ENCODE measurements at places on chromosomes 5 and 9.

DNA sequence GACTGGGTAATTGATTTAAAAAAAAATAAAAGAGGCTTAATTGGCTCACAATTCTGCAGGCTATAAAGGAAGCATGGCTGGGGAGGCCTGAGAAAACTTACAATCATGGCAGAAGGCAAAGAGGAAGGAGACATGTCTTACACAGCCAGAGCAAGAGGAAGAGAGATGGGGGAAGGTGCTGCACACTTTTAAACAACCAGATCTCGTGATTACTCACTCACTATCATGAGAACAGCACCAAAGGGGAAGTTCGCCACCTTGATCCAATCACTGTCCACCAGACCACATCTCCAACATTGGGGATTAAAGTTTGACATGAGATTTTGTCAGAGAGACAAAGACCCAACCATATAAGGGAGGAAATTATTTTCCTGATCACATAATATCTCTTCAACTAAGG lies 138.8 kb upstream of the NR4A3 start:
- DNase-seq, result no peak

GRCh38 chr5:116343961-116344360 lies 230.7 kb downstream of the SEMA6A start:
- no peak for DNase-seq

DNA sequence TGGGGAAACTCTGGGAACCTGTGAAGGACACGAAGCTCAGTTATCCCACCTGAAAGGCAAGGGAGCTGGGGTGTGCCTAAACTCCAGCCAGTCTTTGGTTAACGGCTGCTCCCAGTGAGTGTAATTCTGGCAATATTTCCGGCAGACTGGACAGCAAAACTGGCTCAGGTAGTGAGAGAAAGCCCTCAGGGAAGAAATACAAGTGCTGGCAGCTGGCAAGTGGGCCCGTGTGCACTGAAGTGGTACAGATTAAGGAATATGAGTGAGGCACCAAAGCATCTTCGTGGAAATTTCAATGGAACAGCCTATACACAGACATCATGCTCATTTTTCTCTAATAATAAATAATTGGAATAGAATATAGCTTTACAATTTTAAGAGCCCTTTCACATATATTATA lies 56.2 kb downstream of the ABHD17B start:
- no peak for DNase-seq

- no peak for DNase-seq
These were observed 7.5 kb downstream of the CATSPER3 start for GRCh38 chr5:134975078-134975715.

GRCh38 chr5:128649192-128649591 lies 111.1 kb upstream of the FBN2 start:
- no peak for DNase-seq

GRCh38 chr5:100430268-100431195 lies 104.6 kb upstream of the FAM174A start:
- DNase-seq, result peak; percentile 7

GRCh38 chr5:40733434-40733833 lies 22.3 kb downstream of the TTC33 start:
- no peak for DNase-seq

DNA sequence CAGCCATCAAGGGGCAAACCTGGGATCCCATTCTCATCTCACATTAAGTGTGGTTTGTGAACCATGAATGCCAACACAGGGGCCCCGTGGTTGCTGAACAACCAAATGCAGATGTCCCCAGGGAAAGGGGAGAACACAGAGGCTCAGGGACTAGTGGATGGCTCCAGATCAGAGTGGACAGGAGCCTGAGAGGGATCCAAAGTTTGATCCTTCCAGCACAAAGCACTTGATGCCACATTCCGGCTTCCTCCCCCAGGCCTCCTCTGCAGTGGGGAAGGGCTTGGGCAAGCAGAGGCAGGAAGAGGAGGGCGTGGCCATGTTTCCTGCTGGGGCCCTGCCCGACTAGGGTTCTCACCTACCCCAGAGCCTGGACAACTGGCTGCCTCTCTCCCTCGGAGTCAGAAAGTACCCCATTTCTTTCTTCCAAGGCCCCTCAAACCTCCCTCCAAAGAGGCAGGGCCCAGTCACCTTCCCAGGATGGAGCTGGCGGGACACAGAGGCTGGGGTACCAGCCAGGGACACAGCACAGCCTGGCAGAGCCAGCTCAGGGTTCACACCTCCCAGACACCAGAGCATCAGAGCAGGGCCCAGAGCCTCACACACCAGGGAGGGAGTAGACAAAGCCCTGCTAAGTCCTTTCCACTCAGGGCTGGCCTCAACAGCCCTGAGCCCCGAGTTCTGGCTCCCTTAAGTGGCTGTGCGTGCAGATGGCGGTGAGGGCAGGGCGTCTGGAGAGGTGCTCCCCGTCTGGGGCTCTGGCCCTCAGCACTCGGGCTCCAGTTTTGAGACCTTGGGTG lies 4.3 kb upstream of the RNF44 start:
- no peak for DNase-seq

DNA sequence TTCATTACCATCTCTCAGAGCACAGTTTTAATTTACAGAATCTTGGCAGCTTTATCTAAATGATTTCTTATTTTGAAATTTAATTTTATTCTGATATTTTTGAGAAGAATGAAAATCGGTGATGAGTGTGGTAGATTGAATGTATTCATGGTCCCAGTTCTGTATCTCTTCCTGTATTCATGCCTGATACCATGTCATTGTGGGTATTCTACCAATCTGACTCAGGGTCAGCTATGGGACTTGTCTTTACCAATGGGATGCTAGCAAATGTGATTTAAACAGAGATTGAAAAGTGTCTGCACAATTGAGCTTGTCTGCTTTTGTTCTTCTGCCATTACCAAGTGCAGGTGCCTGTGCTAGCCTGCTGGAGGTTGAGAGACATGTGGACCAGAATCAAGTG lies 17.8 kb upstream of the ZNF618 start:
- no peak for DNase-seq

DNA sequence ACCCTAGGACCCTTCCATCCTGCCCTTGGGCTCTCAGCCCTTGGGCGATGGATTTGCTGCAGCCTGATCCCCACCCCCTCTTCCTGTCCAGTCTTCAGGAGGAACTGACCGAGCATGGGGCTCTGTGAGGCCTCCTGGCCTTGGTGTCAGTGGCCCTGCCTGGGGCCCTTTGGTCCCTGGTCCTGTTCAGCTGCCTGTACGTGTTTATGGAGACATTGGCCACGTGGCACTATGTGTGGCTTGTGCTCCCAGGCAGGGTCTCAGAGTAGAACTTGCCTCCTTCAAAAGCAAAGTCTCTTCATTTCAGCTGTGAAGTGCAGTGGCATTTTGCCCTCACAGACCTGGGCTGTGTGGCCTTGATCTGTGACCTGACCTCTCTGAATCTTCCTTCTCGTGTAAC lies 11.1 kb downstream of the FCN2 start:
- no peak for DNase-seq

DNA sequence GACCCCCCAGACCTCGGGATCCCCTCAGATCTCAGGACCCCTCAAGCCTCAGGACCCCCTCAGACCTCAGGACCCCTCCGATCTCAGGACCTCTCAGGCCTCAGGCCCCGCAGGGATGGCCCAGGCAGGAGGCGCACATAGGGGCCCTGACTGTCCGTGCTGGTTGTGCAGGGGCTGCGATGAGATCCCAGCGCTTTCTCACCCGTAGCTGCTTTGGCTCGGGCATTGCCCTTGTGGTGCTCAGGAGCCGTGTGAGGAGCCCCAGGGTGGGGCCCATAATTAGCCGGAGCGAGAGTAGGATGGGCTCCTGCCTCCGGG lies 680 bp upstream of the LPCAT1 start:
- no peak for DNase-seq

GRCh38 chr9:84708400-84708799 lies 38.9 kb downstream of the NTRK2 start:
- no peak for DNase-seq

DNA sequence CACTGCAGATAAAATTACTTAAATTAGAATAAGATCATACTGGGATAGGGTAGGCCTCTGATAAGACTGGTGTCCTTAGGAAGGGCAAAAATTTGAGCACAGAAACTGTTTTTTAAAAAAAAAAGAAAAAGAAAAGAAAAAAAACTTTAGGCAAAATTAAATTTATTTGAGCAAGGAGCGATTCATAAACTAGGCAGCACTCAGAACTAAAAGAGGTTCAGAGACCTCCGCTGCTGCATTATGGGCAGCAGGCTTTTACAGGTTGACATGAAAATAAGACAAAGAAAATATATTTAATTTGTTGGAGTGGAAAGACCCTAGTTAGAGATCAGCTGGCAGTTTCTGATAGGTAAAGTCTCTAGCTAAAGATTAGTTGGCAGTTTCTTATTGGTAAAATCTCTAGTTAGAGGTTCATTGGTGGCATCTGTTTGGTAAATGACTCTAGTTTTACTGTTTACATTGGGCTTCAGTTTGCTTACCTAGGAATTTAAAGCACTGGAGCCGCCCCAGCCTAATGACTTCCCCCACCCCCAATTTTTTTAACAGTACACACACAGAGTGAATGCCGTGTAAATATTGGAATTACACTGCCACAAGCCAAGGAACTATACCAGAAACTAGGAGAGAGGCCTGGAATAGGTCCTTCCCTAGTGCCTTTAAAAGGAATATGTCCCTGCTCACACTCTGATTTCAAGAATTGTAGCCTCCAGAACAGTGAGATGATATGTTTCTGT lies 4.5 kb upstream of the PLPP6 start:
- DNase-seq, result no peak

DNA sequence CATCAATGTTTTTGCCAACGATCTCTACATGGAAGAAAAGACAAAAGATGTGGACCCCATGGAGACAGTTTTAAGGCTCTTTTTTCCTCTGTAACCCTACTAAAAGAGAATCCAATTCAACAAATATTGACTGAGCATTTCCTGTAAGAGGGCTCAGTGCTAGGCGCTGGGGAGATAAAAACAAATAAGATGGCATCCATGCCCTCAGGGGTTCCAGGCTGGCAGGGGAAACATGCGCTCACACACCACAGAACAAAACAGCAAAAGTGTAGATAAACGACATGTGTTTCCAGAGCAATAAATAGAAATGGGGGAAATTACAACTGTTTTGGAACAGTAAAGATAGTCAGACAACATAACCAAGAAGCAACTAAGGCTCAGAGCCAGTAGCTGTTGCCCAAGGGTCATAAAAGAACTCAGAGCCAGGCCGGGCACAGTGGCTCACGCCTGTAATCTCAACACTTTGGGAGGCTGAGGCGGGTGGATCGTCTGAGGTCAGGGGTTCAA lies 25.2 kb downstream of the ZNF608 start:
- DNase-seq, result no peak

DNA sequence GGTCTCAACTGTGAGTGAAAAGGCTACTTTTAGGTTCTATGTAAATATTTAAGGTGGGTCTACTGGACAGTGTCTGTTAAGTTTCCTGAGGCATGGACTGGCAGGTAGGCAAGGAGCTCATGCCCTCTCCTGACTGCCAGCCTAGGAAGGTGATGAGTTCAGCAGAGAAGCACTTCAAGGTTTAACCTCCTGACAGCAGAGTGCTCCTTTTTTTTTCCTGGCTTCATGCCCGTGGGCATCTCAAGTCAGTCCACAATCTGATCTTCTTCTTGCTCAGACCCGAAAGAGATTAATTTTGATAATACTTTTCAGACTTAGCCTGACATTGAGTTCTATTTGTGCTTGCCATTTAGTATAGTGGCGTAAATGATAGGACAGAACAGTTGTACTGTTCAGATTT lies 241.9 kb upstream of the NREP start:
- no peak for DNase-seq

DNA sequence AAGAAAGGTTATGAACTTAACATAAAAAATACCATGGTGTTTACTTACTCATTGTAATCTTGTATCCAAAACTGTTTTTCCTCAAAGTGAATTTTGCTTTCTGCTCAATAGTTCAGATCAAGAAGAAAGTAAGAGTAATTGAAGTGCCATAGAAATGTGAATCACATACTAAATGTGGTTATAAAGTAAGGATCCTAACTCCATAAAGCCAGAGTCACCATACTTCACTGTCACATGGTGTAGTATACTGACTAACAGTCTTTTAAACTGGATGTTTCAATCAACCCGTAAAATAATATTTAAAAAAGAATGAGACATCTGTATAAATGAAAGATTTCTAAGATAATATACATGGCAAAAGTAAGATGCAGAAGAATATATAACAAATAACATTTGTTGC lies 72.1 kb downstream of the NIPBL start:
- DNase-seq, result no peak

- no peak for DNase-seq
These were observed 1.3 kb upstream of the INIP start for GRCh38 chr9:112719241-112719691.

- no peak for DNase-seq
These were observed 33.3 kb upstream of the RAD23B start for GRCh38 chr9:107249665-107250285.

DNA sequence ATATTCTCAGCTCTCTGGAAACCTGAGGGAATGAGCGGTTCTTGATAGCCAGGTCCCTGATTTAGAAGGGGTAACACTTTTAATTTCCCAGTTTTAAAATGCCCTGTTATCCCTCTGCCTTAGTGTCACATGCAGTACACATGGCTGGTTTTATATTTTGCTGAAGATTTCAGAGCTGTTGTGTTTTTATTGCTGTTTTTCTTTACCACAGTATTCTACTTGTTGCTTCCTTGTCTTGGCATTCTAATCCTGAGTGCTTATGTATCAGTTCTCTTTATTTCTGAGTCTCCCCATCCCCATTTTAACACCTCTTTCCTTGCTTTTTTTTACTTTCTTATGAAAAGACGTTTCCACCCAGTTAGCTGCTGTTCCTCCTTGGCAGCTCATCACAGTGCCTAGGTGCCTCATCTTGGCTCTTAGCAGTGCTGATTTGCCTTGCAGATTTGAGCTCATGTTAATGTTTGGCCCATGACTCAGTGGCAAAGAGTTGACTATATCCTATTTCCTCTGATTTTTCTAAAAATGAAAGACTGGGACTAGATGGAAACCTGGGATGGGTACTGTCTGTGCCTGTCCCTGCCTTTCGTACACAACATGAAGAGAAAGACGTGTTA lies 3.7 kb downstream of the MTRR start:
- no peak for DNase-seq

DNA sequence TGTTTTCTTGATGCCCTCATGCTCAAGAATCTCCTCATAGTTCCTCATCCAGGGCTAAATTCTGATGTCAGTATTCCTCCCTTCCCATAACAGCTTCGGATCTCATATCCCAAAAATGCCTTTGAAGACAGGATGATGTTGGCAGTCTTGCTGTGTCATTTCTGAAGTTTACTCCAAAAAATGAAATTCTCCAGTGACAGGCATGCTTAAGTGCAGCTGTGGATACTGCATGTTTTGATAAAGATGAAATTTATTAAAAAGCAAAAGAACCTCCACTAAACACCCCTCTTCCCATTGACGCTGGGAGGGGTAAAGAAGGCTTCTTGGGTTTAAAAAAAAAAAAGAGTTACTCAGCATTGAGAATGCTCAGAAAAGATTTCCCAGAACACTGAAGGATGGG lies 43.1 kb downstream of the NDST1 start:
- no peak for DNase-seq
